ENCODE measurements at places on chromosomes 6 and 20. TPM values are rescaled to one million over a fixed set of nuclear protein-coding genes. Genes with fewer than 3 reads are reported as not detected.
A peak's percentile ranks its signal among the peaks of the same experiment; 100 is the strongest.

ELOVL5 gene
- total RNA-seq = 98.5 TPM

PLA2G7 gene
- total RNA-seq = not detected

FOXQ1 gene
- total RNA-seq = not detected

SLC22A2 gene
- total RNA-seq = not detected

CASS4 gene
- total RNA-seq = 0.28 TPM

GRCh38 chr6:110746680-110747079, 68.6 kb downstream of the CDK19 start:
- DNase-seq = no peak
- H3K4me1 ChIP-seq = no peaks in the 10 kb centered on the region
- H3K36me3 ChIP-seq = no peaks in the 10 kb centered on the region
- H3K27ac ChIP-seq = no peak overlapping the region

GRCh38 chr6:22024973-22025467, 271.8 kb downstream of the PRL start:
- DNase-seq = peak; percentile 66
- peak overlapping the region; percentile 40 for H3K27ac ChIP-seq
- no peak overlapping the region for H3K4me3 ChIP-seq

- no peaks in the 10 kb centered on the region for H3K27me3 ChIP-seq
- no peak overlapping the region for H3K4me3 ChIP-seq
- H3K36me3 ChIP-seq = no peaks in the 10 kb centered on the region
- no peaks in the 10 kb centered on the region for H3K4me1 ChIP-seq
- no peak for DNase-seq
Observed at GRCh38 chr6:665403-666267, 8.7 kb upstream of the HUS1B start.

DNA sequence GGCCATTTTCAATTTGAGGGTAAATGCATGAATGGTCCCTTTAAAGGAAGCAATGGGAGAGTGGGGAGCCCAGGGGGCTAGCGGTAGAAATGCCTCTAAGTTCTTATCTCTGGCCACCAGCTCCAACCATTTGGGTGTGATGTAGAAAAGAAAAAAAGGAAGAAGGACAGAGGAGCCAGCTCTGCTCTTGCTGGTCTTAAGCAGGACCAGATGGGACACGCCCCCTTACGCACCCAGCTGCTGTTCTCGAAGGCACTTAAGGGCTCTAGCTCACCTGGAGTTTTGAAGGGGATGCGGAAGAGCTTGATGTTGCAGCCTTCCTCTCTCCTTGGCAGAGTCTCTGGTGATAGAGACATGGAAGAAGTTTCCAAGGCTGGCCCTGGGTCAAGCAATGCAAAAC, 59.5 kb upstream of the RNF144B start:
- no peak overlapping the region for H3K27ac ChIP-seq
- no peaks in the 10 kb centered on the region for H3K27me3 ChIP-seq
- DNase-seq = no peak

GRCh38 chr6:42243046-42243445, 25.4 kb upstream of the MRPS10 start:
- no peak for DNase-seq
- no peaks in the 10 kb centered on the region for H3K27me3 ChIP-seq
- H3K36me3 ChIP-seq = no peaks in the 10 kb centered on the region

DNA sequence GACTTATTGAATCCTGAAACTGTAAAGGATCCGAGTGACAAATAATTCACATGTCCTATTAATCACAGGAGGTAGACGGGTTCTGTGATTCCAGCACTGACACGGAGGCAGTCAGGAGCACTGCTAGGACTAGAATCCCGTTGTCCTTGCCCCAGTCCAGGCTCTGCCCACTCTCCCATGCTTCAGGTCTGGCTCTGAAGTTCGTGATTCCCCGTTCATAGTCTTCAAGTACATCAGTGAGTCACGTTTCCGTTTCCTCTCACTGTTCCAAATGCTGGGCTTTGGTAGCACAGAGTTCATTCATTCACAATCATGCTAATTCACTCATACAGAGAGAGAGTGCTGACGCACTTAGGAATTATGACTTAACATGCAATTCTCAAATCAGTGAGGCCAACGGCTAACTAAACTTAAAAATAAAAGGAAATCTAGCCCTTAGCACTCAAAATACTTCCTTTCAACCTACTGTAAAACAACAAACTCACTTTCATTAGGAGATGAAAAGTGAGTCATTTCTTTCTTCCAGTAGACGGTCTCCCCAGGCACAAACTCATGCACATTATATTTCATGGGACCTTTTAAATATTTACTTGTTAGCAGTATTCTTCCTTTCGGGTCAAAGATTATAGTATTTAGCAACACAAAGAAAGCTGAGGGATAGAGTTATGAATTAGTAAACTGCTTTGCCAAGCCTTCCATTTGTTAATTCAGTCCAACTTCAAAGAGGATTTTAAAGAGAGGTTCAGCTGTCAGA, 94.0 kb upstream of the NHSL1 start:
- no peaks in the 10 kb centered on the region for H3K36me3 ChIP-seq
- H3K4me3 ChIP-seq = peak overlapping the region; percentile 22
- H3K27me3 ChIP-seq = no peaks in the 10 kb centered on the region
- H3K4me1 ChIP-seq = peaks cover 42% of the 10 kb centered on the region
- peak; percentile 97 for DNase-seq

DNA sequence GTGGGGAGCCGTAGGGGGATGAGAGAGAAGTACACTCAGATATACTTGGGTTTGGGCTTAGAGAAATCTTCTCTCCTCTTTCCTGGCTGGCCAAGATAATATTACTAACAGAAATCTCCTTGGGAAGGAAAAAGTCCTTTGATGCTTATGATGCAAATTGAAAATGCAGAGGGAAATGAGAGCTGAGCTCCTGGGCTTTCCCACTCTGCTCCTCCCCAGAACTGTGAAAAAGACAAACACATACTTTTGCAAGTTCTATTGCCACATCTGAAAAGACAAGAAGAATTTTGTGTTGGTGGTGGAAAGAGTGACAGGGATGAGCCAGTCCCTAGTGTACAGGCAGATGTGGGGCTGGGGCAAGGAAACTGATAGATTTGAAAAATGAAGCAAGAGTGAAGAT, 185.9 kb downstream of the ANKRD60 start:
- DNase-seq = no peak
- H3K4me3 ChIP-seq = no peak overlapping the region
- H3K27ac ChIP-seq = no peak overlapping the region
- no peaks in the 10 kb centered on the region for H3K36me3 ChIP-seq
- H3K4me1 ChIP-seq = no peaks in the 10 kb centered on the region
- H3K27me3 ChIP-seq = peaks cover 5% of the 10 kb centered on the region

DNA sequence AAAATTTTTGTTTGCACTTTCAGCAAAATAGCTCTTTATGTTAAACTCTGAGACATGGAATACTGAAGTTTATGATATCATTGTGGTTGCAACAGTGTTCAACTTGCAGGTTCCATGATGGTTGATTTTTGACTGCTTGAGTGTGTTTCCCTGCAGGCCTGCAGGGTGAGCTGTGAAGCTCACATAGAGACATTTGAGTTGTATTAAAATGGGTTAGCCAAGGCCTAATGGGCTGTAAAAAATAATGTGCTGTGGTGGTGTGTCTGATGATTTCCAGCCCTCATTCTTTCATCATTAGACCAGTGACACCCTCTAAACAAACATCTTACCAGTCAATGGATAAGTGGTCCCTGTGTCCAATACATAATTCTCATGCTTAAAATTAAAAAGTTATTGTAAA, 321.4 kb downstream of the FARS2 start:
- peaks cover 4% of the 10 kb centered on the region for H3K4me1 ChIP-seq
- H3K27me3 ChIP-seq = no peaks in the 10 kb centered on the region
- peak; percentile 32 for DNase-seq
- peak overlapping the region; percentile 83 for H3K27ac ChIP-seq
- H3K36me3 ChIP-seq = no peaks in the 10 kb centered on the region

DNA sequence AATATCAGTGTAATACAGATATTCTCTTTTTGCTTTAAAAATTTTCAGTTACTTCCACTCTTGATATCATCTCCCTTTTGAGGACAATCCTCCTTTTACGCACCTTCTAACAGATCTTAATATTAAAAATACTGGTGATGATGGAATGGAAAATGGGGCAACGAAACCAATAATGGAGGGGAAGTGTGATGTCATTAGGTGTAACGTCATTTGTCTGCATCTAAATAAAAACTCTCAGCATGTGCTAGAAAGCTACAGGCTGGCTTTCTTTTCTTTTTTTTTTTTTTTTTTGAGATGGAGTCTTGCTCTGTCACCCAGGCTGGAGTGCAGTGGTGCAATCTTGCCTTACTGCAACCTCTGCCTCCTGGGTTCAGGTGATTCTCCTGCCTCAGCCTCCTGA, 66.5 kb downstream of the IYD start:
- H3K36me3 ChIP-seq = no peaks in the 10 kb centered on the region
- no peak overlapping the region for H3K27ac ChIP-seq
- no peak for DNase-seq
- H3K27me3 ChIP-seq = no peaks in the 10 kb centered on the region
- H3K4me1 ChIP-seq = no peaks in the 10 kb centered on the region
- H3K4me3 ChIP-seq = no peak overlapping the region

GRCh38 chr20:63095718-63096654, 89.2 kb upstream of the BHLHE23 start:
- no peaks in the 10 kb centered on the region for H3K4me1 ChIP-seq
- H3K27me3 ChIP-seq = peaks cover 71% of the 10 kb centered on the region
- no peak for DNase-seq
- H3K4me3 ChIP-seq = no peak overlapping the region
- H3K36me3 ChIP-seq = no peaks in the 10 kb centered on the region

DNA sequence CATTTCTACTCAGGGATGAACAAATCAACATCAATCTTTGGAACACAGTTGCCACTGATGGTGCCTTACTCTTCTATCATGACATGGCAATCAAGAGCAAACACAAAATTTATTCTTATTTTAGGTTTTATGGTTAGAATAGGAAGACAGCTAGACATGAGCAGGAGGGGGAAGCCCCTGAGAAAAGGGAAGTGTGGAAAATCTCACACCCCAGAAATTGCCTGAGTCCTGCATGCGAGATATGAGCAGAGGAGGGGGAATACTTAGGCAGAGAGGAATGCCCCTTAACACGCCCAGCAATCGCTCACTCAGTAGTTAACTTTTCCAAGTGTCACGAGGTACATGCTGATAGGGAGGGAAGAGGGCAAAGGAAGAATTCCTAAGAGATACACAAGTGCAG, 79.3 kb downstream of the PLG start:
- no peaks in the 10 kb centered on the region for H3K36me3 ChIP-seq
- DNase-seq = no peak
- H3K4me3 ChIP-seq = no peak overlapping the region
- no peak overlapping the region for H3K27ac ChIP-seq

DNA sequence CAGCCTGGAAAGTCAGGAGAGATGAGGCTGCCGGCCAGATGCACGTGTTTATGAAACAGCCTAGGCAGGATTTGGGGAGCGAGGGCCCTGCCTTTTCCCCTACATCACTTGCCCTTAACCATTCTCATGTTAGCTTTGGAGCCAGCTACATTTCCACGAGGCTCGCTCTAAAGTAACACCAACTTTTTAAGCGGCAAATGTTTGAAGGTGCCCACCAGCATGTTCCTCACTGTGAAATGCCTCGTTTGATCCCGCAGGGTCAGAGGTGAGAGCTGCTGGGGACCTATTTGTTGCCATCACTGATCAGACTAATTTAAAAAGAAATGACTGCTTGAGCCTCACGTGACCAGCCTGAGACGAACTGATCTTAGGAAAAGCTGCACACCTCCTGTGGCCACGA, 51.6 kb upstream of the DACT2 start:
- H3K36me3 ChIP-seq = no peaks in the 10 kb centered on the region
- H3K4me3 ChIP-seq = no peak overlapping the region
- peaks cover 4% of the 10 kb centered on the region for H3K4me1 ChIP-seq
- DNase-seq = no peak

- peaks cover 46% of the 10 kb centered on the region for H3K4me1 ChIP-seq
- peak overlapping the region; percentile 85 for H3K27ac ChIP-seq
- H3K4me3 ChIP-seq = peak overlapping the region; percentile 37
Observed at GRCh38 chr6:166005944-166006899, 161.4 kb downstream of the TBXT start.

DNA sequence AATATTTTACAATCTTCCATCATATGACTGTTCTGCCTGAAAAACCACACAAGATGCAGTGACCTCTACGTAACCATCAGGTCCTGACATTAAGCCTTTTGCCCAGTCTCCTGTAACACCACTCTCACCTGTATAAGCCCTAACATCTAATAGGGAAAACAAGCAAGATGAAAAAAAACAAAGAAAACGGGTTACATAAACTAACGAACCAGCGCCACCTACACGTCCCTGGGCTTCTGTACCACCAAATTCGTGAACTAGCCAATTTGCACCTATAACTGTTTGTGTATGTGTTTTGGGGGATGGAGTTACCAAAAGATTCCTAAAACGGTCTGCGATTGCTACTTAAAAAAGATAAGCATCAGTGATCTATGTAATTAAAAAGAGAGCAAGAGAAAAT, 70.2 kb downstream of the BLOC1S5 start:
- peaks cover 16% of the 10 kb centered on the region for H3K4me1 ChIP-seq
- no peak overlapping the region for H3K27ac ChIP-seq
- H3K36me3 ChIP-seq = no peaks in the 10 kb centered on the region
- no peaks in the 10 kb centered on the region for H3K27me3 ChIP-seq

- DNase-seq = no peak
- H3K27ac ChIP-seq = no peak overlapping the region
- no peak overlapping the region for H3K4me3 ChIP-seq
- peaks cover 27% of the 10 kb centered on the region for H3K36me3 ChIP-seq
- no peaks in the 10 kb centered on the region for H3K27me3 ChIP-seq
Observed at GRCh38 chr6:158633127-158633526, 11.4 kb downstream of the DYNLT1 start.
